ENCODE measurements at places on chromosomes 11 and 22. TPM values are rescaled to one million over a fixed set of nuclear protein-coding genes. Genes with fewer than 3 reads are reported as not detected.

DNAJB7 gene
- not detected for total RNA-seq

GRCh38 chr22:36423461-36424404 is 36.0 kb upstream of the MYH9 start:
- DNase-seq: no peak

GRCh38 chr11:94700622-94701021 is 67.5 kb upstream of the AMOTL1 start:
- DNase-seq: no peak

SLC22A12 gene
- total RNA-seq: not detected

DNA sequence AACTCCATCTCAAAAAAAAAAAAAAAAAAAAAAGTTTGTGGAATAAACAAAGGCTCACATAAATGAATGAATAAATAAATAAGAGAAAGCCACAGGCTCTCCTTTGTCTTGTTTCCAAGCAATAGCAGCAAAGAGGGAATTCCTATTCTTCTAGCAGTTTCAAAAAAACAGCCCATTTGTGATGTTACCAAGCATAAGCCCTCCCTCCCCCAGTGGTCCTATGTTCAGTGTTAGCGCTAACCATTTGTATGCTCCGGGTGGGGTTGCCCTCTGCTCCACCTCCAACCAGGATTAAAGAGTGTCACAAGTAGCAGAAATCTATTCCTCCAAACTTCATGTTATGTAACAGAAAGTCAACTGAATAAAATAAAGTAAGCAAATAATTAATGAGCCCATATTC is 1215.0 kb upstream of the TENM4 start:
- DNase-seq: no peak

- DNase-seq: no peak
Observed at GRCh38 chr22:50267591-50268390, 2.4 kb downstream of the MAPK11 start.

DNA sequence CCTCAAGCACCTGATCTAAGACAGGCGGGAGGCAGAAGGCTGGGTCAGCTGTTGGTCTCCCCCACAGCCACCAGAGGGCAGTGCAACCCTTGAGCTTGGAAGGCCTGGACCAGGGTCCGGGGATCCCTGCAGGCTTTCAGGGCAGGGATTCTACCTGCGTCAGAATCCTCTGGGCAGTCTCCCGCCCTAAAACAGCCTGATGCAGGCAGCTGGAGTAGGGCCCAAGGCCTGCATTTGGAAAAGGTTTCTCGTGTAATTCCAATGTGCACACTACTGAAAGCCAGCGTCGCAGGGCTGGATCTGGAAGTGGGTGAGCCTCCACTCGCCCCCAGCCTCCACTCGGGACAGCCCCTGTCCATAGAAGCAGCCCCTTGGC is 31.8 kb downstream of the BID start:
- peak; percentile 85 for DNase-seq

OSBP2 gene
- 0.65 TPM for total RNA-seq

DNA sequence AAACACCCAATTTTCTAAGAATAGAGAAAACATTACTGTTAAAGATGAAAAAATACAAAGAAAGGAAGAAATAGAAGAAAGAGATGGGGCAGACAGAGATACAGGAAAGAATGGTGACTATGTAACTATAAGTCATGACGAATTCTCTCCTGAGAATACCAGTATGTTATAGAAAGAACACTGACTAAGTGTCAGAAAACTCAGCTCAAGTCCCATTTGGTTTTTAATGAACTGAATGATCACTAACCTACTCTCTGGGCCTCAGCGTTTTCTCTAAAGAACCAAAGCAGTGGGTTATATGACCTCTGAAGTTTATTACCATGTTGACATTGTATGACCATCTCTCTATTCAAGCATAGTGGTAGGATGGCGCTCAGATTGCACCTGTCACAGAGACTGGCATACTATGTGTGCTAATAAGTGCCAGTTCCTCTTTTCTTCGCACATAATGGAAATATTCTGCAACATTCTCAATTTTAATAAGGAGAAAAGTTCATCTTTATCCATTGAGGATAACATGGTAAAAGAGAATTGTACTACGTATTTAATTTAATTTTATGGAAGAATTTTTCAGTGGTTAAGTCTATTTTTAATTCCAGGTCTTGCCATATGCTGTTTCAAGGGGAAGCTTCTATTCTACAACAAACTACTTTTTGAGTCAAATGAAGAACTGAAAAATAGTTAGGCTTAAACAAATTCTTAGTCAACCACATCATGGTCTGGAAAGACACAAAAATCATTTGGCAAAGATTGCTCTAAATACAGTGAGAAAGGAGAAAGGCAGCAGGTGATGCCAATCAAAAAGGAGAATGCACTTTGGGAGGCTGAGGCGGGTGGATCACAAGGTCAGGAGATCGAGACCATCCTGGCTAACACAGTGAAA is 25.0 kb upstream of the EED start:
- no peak for DNase-seq

VSIG2 gene
- not detected for total RNA-seq

DNA sequence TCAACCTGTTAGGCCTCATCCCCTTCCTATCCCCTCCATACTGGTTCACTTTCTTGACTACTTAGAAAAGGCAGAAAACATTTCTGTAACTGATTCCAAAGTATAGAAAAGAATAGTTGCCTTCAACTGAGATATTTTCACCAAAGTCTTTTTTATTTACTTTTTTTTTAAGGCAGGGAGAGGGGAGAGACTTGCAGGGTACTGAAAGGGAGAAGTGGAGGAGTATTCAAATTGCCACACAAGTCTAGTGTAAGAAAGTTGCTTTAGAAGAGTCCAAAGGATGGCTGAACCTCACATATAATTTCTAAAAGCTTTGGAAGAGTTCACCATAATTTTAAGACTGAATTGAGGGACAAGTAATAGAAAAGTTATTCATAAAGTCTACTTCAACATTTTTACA is 6.3 kb downstream of the PHF21A start:
- no peak for DNase-seq

DNA sequence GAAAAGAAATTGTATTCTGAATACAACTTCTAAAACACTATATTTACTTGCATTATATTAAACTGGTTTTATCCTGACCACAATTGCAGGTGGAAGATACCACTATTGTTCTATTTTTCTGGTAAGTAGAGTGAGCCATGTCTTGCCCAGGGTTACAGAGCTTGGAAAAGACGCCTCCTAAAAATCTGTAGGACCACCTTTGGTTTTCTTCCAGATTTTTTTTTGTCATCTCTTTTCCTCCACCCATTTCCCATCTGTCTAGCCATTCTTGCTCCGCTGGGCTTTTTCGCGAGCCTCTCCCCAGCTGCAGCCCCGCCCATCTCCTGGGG is 294 bp upstream of the MTMR3 start:
- no peak for DNase-seq

DNA sequence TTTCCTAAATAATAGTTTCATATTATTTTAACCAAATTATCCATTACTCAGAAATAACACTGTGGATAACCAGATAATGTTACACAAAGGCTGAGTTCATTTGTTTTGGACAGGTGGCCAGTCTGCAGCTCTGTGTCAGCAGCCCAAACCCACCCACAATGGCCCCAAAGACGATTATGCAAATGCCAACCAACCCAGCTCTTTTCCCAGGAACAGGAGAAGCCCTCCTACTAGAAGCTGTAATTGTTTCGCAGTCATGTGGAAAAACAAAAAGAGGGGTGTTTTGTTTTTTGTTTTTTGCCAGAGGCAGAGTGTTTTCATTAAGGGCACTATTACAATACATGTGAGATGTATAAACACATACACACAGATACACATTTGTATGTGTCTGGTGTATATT is 102.1 kb downstream of the FCHSD2 start:
- no peak for DNase-seq

GRCh38 chr11:576811-577610 is 741 bp downstream of the PHRF1 start:
- DNase-seq: no peak

TTC36 gene
- 0.43 TPM for total RNA-seq

GRCh38 chr11:112156153-112156955 is 7.5 kb downstream of the IL18 start:
- no peak for DNase-seq

RIMBP3C gene
- 1.0 TPM for total RNA-seq

GRCh38 chr11:108535384-108535955 is 37.3 kb upstream of the POGLUT3 start:
- no peak for DNase-seq

- DNase-seq: no peak
Observed at GRCh38 chr11:112162761-112163546, 940 bp downstream of the IL18 start.

DNA sequence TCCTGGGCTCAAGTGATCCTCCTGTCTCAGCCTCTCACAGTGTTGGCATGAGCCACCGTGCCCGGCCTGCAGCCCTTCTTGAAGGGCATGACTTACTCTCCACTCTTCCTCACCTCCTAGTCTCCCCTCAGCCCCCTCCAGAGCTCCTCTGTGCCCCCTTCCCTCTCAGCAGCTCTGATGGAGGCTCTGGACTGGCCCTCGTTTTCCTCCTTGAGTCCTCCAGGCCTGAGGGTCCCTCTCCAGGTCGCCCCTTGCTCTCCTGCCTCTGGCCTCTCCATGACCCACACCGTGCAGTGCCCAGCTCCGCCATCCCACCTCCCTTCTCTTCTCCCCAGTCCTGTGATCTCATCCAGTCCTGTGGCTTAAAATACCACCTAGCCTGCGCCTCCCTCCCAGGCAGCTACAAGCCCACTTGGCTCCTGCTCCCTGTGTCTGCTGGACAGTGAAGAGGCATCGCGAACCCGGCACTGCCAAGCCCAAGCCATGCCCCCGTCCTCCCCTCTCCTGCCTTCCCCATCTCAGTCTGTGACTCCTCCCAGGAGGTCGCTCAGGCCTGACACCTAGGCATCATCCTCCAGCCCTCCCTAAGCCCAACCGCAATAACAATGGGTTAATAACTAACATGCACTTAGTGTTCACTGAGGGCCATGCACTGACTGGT is 11.9 kb downstream of the KCNJ4 start:
- DNase-seq: no peak

- DNase-seq: no peak
Observed at GRCh38 chr11:84522331-84522730, 1104.8 kb downstream of the DLG2 start.

CFAP300 gene
- not detected for total RNA-seq

DNA sequence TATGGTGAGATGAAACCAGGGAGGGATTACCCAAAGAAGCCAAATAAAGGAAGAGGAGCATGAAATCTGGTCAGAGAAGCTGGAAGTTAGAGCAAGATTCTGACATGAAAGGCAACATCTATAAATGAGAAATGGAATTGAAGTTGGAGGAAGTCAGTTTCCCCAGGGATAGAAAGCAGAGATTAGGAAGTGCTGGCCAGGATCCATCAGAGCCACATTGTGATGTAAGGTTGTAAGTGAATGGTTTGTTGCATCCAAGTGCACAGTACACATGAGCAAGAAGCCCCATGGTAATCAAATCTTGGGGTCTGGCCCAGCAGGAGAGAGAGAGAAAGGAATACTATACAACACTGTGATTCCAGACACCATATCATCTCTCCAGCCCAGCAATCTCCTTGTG is 6.6 kb upstream of the NLRP10 start:
- no peak for DNase-seq

- DNase-seq: peak; percentile 28
Observed at GRCh38 chr11:762421-763072, 14.7 kb downstream of the GATD1 start.

ZP1 gene
- total RNA-seq: 0.35 TPM

GRCh38 chr11:42253156-42253555 is 793.7 kb upstream of the LRRC4C start:
- no peak for DNase-seq

MAPK8IP1 gene
- 21.5 TPM for total RNA-seq

DNA sequence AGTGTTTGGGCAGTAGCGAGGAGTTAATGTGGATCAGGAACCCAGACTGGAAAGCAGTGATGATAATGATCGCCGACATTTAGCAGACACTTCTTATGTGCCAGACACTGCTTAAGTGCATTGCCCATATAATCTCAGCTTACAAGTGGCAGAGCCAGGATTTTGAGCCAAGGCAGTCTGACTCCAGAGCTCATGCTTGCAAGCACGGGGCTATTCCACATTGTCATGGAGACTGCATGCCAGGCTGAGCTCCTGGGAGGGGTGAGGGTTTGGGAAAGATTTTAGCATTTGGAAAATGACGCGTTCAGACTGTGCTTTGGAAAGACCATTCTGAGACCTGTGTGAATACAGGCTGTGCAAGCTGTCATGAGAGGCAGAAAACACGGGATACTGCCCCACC is 302.7 kb downstream of the DDX10 start:
- DNase-seq: no peak

GRCh38 chr11:46272816-46273427 is 4.5 kb upstream of the CREB3L1 start:
- no peak for DNase-seq

- DNase-seq: no peak
Observed at GRCh38 chr22:49400136-49400940, 427.3 kb downstream of the BRD1 start.

DNA sequence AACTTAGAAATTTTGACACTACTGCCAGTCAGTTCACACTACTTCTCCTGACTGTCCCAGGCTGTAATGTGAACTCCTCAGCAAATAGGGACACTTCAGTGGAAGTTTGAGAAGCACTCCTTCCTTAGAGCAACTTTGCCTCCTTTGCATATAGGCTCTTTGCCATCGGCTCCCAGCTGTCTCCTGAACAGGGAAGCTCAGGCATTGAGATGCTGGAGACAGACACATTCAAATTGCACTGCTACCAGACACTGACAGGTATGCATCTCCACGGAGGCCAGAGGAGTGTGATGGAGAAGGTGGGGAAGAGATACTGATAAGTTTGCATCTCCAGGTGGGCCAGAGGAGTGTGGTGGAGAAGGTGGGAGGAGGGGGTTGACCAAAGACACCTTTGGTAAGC is 1.4 kb downstream of the TRAPPC4 start:
- no peak for DNase-seq

LRRC4C gene
- total RNA-seq: not detected

- no peak for DNase-seq
Observed at GRCh38 chr11:86582898-86583297, 89.5 kb downstream of the ME3 start.

SLCO2B1 gene
- not detected for total RNA-seq

All from natural killer cell (primary cell).